ENCODE measurements at places on chromosomes 5 and 9.

DNA sequence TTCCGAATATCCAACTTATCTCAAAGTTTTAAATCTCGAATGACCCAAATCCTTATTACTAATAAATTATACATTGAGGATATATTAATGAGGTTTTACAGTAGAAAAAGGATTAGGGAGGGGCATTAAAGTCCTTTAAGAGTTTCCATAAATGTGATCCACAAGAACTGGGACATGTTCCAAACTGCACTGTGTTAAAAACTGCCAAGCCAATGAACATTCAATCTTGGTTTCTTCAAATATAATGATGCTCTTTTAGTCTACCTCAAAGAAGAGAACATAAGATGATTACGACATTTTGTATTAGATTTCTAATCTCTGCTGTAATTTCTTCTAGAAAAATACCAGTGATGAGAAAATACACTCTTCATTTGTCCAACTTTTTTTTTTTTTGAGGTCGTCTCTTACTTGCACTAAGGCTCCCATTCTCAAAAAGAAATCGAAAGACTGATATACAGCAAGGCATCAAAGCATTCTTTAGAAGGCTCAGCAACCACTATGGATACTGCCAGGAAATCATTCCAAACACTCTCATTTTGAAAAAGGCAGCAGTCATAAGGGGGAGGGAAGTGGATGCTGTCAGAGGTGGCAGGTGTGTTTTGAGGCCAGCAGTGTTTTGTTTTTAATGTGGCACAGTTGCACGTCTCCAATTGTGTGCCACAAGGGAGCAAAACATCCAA is 1.7 kb downstream of the PTAR1 start:
- no peak for DNase-seq

DNA sequence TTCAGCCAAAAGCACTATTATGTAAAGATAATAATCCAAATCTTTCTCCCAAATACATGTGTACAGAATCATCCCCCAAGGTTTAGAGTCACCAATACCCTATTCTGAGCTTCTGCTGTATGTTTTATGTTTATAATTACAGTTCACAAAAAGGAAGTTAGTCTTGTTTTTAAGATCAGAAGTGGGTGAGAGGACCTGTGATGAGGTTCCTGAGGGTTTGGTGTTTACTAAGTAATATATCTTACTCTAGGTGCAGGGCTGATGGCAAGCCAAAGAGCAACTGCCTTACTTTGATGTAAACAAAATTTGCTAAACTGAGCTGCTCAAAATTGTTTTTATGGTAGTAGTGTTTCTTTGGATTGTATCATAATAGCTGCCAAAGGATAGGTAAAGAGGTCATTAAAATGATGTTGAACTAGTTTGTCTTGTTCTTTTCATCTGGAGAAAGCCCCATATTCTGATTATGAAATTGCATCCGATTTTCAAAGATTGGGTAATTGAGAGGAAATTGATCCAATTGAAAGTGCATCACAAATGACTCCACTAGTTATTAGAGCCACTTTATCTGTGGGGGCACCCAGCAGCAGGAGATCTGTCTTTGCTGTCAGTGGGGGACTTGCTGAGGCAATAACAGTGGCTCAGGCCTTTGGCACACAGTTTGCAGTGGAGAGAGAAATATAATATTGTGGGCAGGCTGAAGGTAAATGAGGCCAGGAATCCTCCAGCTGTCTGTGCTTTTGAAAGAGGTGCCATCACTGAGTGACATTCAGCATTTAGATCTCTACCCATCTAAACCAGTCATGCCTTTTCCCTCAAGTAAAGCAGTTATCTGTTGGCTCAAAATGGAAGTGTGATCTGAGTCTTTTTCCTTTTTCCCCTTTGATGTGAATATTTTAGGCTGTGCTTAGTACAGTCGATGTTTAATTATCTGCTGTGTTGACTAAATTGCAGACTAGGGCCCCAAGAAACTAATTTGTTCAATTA is 14.1 kb downstream of the TRIM32 start:
- DNase-seq: no peak

GRCh38 chr5:154534457-154535050 is 56.5 kb upstream of the HAND1 start:
- no peak for DNase-seq

DNA sequence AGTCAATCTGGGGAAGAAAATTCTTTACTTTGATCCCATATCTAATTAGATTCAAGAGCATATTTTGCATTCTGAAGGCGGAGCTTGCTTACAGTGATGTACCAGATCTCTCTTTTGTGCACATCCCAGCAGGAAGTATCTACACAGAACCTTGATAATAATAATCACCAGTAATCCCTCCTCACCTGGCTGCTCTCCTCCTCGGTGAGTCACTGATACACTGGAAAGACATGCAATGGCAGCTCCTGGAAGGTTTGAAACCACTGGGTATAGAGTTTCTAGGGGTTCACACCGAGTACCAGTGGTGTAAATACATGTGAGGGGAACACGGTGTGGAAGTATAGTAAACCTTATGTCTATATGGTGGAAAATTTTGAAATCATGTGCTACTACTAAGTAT is 205.5 kb upstream of the TARS1 start:
- DNase-seq: no peak
